ENCODE measurements at places on chromosomes 4 and X.

- DNase-seq, result no peak
Measured at GRCh38 chrX:63959975-63960374, 175.0 kb upstream of the ARHGEF9 start.

DNA sequence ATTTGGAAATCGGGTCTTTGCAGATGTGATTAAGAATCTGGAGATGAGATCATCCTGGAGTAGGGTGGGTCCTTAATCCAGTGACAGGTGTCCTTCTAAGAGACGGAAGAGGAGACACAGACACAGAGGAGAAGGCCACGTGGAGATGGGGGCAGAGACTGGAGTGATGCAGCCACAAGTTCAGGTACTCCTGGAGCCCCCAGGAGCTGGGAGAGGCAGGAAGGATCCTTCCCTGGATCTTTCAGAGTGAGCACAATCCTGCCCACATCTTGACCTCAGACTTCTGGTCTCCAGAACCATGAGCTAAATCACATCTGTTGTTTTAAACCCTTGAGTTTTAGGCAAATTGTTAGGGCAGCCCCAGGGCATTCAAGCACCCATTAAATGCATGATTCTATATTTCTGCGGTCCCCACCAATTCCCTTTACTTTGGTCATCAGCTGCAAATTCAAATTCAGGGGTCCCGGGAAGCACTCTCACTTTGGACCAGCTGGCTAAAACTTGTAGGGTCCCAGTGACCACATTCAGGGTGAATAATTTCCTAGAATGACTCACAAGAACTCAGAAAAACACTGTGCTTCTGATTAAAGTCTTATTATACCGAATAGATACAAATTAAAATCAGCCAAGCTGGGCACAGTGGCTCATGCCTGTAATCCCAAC, 12.8 kb upstream of the AKAP17A start:
- DNase-seq, result no peak

- DNase-seq, result no peak
Measured at GRCh38 chr4:733631-733980, 28.0 kb downstream of the PCGF3 start.

DNA sequence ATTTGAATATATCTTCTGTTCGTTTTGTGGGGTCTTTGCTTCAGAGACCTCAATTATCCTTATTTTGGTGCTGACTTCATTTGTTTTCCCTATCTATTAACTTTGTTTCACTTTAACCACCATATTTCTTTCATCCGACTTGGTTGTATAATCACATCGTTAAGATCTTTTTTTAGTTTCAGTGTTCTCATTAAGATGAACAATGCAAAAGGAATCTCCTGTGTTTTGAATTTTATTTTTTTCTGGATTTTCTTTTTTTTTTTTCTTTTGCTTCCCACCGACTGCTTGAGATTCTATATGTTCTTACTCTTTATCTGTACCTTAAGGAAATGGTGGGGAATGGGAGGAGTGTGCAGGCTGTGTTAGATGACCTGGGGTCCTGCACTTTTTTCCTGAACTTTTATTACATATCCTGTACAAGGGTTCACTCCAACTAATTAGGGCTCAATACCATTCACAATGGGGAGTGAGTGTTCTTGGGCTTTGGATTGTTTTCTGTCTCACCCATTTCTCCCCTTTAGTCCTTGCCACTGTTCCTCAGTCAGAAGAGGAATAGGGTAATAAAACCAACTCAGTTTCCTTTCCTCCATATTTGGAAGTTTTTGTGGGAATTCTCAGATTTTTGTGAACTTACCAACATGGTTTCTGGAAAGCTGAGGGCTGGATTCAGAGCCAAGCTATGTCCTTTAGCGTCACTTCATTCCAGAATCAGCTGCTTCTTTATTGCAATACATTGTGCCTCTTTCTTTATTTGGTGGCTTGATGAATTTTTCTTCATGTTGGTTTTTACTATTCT, 43.2 kb upstream of the BMPR1B start:
- no peak for DNase-seq

DNA sequence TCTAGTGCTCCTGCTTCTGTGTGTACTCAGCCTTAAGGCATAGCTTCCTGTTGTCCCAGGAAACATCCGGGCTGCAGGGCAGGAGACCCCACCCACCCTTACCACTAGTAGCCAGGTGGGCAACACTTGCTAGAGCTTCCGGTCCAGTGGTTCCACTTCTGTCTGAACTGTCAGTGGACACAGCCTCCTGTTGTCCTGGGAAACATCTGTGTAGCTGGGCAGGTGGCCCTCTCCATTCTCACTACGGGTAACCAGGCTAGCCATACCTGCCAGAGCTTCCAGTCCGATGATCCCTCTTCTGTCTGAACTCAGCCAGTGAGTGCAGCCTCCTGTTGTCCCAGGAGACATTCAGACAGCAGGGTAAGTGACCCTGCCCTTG, 372.2 kb downstream of the INPP4B start:
- no peak for DNase-seq

- no peak for DNase-seq
Measured at GRCh38 chrX:31508338-31508737, 436.5 kb upstream of the FTHL17 start.

GRCh38 chr4:119209077-119209476, 3.4 kb upstream of the USP53 start:
- DNase-seq, result peak; percentile 26

DNA sequence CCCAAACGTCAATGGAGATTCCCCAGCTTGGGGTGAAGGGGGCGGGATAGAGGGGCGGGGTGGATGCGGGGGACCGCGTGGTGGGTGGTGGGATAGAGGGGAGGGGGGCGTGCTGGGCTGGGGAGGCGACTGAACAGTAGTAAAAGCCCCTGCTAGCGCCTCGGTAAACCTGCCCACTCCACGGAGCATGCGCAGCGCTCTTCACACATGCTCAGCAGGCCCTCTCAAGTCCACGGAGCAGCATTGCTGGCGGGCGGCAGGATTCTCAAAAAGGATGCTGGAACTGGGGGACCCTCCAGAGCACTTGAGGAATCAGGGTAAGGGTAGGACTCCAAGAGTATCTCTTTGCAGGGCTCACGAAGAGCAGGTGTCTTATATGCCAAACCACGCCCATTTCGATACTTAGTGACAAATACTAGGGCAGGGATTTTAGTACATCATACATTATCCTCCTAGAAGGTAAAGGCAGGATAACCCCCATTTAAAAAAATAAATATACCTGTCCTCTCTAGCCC, 378 bp upstream of the RPS6KA6 start:
- peak; percentile 1 for DNase-seq

Data from hematopoietic multipotent progenitor cell treated with erythropoietin and hydrocortisone succinate and interleukin-3 and kit ligand, for 6 days (in vitro differentiated cells).